ENCODE measurements at places on chromosomes 16 and 17. TPM values are rescaled to one million over a fixed set of nuclear protein-coding genes. Genes with fewer than 3 reads are reported as not detected.

The CD300LF gene
- total RNA-seq = not detected

GRCh38 chr16:48608452-48608851 lies 1.5 kb downstream of the N4BP1 start:
- no peak for DNase-seq

- DNase-seq = no peak
These were observed 182.2 kb downstream of the BANP start for GRCh38 chr16:88133507-88133843.

- DNase-seq = no peak
These were observed 26.6 kb downstream of the PEMT start for GRCh38 chr17:17564896-17565295.

DNA sequence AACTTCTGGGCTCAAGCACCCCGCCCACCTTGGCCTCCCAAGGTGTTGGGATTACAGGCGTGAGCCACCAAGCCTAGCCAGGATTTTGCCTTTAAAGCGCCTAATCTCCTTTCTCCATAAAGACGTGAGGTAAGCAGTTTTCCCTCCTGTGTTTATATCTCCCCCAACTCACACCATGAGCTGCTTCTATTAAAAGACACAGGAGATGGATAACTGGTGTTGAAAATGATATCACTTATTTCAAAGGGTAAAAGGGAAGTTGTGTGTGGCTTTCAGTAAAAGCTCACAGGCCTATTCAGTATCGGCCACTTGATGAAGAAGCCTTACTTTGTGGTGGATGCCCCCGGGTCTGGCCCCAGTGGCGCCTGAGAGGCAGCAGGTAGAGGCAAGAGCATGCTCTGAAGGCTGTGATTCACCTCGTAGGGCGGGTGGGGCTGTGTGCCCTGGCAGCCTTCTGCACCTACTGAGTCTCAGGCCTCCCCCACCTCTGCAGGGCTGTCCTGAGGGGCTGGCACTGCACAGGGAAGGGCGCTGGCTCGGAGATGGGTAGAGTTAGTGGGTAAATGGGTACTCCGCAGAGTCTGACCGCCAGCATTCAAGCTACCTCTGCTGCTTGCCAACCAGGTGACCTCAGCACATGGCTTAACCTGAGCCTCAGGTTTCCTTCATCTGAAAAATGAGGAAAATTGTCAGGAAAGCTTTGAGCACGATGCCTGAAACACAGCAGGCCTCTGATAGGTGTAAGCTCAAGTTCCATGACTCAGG lies 146.8 kb downstream of the CLEC16A start:
- no peak for DNase-seq

The TAF15 gene
- 18.2 TPM for total RNA-seq
